ENCODE measurements at places on chromosomes 7 and 10.

DNA sequence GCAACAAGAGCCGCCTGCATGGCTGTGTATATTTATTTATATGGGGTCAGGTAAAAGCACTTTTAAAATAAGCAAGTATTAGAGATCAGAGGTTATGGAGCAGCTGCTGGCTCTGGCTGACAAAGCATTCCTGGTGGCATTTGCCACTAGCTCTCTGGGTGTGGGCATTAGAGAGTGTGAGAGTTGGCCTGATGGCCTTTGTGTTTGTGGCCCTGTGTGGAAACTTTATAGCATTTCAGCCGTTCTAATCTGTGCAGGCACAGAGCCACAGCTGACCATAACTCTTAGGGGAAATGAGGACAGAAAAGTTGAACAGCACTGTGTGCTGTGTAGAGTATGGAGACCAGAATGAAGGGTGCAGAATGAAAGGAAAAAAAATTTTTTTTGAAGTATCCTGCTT lies 118.9 kb downstream of the AUTS2 start:
- DNase-seq: no peak

- no peak for DNase-seq
Measured at GRCh38 chr10:104478380-104478779, 124.7 kb downstream of the CFAP58 start.

DNA sequence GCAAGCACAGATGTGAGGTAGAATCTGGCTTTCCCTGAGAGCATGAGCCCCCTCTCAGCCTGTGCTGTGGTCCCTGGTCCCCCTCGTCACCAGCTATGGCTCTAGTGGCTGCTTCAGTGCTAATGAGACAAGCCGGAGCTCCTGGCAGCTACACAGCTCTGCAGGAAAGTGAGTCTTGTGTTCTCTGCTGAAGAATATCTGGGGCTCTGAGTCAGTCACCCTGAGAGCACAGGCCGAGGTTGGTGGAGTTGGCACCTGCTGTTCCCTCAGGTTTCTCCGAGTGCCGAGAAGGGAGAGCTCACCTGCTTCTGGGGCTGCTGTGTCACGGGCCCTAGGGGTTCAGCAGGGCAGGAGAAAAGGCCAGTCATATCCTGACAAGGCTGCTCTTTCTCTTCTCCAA lies 37.2 kb upstream of the GJD4 start:
- DNase-seq: no peak

- peak; percentile 34 for DNase-seq
Measured at GRCh38 chr7:98423043-98423442, 22.2 kb upstream of the BAIAP2L1 start.

- DNase-seq: no peak
Measured at GRCh38 chr10:75851580-75852345, 420.3 kb downstream of the LRMDA start.

- DNase-seq: no peak
Measured at GRCh38 chr7:104534149-104534548, 205.7 kb downstream of the LHFPL3 start.

DNA sequence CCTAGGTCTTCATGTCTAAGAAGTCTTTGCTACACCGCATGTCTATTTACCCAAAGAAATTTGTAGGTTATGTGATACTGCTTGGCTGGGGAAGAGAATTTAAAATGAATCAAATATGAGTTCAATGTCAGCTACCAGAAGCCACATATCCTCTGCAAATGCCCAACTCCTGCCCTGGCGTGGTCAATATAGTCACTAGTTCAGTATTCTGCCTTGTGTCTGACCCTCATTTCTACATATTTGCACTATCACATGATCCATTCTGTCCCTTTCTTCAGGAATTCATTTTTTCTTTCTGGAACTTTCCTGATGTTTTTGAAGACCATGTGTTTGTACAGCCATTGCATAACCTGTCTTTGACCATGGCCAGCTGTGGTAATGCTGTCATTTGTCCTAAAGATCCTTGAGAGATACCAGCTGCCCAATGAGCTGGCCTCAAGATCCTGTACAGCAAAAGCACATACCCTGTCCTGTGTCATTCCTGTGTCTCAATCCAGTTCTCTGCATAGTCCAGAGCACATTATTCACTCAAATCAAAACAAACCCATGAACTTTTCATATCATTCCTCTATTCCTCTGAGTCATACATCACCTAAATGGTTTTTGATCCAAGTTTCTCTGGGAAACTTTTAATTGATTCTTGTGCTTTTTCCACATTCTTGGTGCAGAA lies 524.5 kb downstream of the PARD3 start:
- peak; percentile 89 for DNase-seq

GRCh38 chr7:91379236-91379635 lies 115.0 kb downstream of the FZD1 start:
- no peak for DNase-seq

All from fibroblast of pulmonary artery (primary cell).